ENCODE measurements at places on chromosomes 5 and 9. TPM values are rescaled to one million over a fixed set of nuclear protein-coding genes. Genes with fewer than 3 reads are reported as not detected.

The ACTBL2 gene
- 0.99 TPM for polyA plus RNA-seq

The PCDHB5 gene
- polyA plus RNA-seq: 0.10 TPM

The MARVELD2 gene
- 0.07 TPM for polyA plus RNA-seq

The GARIN3 gene
- not detected for polyA plus RNA-seq

The NUP188 gene
- polyA plus RNA-seq: 49.5 TPM

The TOMM5 gene
- polyA plus RNA-seq: 215 TPM

The MARCOL gene
- not detected for polyA plus RNA-seq
